Type B pancreatic cell (in vitro differentiated cells): ENCODE measurements at places on chromosomes 12 and 14. TPM values are rescaled to one million over a fixed set of nuclear protein-coding genes. Genes with fewer than 3 reads are reported as not detected.

The NRL gene
- 1.3 and 1.8 TPM in 2 replicates for total RNA-seq

The CATSPERB gene
- 2.0 and 2.5 TPM in 2 replicates for total RNA-seq

The JDP2 gene
- total RNA-seq, result 31.3 and 78.6 TPM in 2 replicates

The PAPLN gene
- 0.99 and 2.0 TPM in 2 replicates for total RNA-seq

The C14orf132 gene
- 29.2 and 57.4 TPM in 2 replicates for total RNA-seq

The C12orf60 gene
- 1.9 and 2.7 TPM in 2 replicates for total RNA-seq

The KSR2 gene
- 2.0 and 4.7 TPM in 2 replicates for total RNA-seq

The GSC gene
- 1.0 and 16.2 TPM in 2 replicates for total RNA-seq

The SCYL2 gene
- total RNA-seq, result 53.9 and 61.3 TPM in 2 replicates

The IAPP gene
- 10.0 and 10.4 TPM in 2 replicates for total RNA-seq

The MOAP1 gene
- 19.3 and 20.5 TPM in 2 replicates for total RNA-seq

The SLC39A5 gene
- total RNA-seq, result 23.0 and 37.7 TPM in 2 replicates

The ARG2 gene
- total RNA-seq, result 11.5 and 18.2 TPM in 2 replicates

The PTPRB gene
- 1.2 and 4.2 TPM in 2 replicates for total RNA-seq

The KLRC1 gene
- total RNA-seq, result not detected in 2 replicates

The HCAR1 gene
- total RNA-seq, result 5.0 and 7.4 TPM in 2 replicates

The ATF7IP gene
- 102 and 136 TPM in 2 replicates for total RNA-seq

The HNF1A gene
- total RNA-seq, result 7.2 and 9.6 TPM in 2 replicates

The LRRC10 gene
- total RNA-seq, result not detected in 2 replicates

The CALM1 gene
- 347 and 430 TPM in 2 replicates for total RNA-seq

The KCNC2 gene
- total RNA-seq, result 1.3 and 2.5 TPM in 2 replicates

The PPP2R5C gene
- 99.8 TPM in 2 replicates for total RNA-seq

The RERG gene
- total RNA-seq, result 24.2 and 32.3 TPM in 2 replicates

The SLC17A8 gene
- total RNA-seq, result 2.6 and 6.1 TPM in 2 replicates

The HOXC12 gene
- not detected in 2 replicates for total RNA-seq

The ERH gene
- total RNA-seq, result 238 and 308 TPM in 2 replicates
